Stimulated activated CD8-positive, alpha-beta memory T cell treated with anti-CD3 and anti-CD28 coated beads, Interleukin-2, amount 100 ng/mL, for 1 hour (primary cell): ENCODE measurements at places on chromosomes 3 and 15.

- DNase-seq: no peak
Observed at GRCh38 chr15:74627766-74628165, 12.1 kb downstream of the CLK3 start.

DNA sequence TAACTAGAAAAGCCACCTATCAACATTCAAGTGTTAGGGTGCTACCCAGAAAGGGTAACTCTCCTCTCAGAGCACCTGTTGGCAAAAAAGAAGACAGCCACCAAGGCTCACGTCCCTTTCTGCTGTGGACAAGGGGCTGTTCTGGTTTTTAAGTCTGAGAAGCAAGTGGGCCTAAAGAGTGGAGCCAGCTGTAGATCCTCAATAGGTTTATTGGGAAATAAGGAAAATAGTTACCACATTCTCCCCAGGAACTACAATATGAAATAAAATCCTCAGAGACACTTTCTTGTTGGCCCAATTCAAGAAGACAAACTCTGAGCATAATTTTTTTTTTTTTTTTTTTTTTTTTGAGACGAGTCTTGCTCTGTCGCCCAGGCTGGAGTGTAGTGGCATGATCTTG lies 35.8 kb downstream of the LRIG1 start:
- no peak for DNase-seq

- DNase-seq: no peak
Observed at GRCh38 chr3:132315851-132316250, 1.4 kb upstream of the ACP3 start.

DNA sequence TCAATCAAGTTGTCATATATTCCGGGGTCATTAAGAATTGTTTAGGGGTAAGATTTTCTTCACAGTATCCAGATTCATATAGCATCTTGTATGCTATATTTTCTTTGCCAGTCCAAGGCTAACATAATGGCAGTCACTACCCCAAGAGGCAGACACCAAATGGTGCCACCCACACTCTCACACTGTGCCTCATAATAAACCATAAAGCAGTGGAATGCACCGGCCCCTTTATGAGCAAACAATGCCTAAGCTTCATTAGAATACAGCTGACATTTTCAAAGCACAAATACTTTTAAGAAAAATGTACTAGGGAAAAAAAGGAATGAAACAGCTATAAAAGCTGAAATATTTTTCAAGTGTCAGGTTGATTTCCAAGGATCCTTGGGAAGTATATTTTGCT lies 121.6 kb downstream of the TFDP2 start:
- no peak for DNase-seq

DNA sequence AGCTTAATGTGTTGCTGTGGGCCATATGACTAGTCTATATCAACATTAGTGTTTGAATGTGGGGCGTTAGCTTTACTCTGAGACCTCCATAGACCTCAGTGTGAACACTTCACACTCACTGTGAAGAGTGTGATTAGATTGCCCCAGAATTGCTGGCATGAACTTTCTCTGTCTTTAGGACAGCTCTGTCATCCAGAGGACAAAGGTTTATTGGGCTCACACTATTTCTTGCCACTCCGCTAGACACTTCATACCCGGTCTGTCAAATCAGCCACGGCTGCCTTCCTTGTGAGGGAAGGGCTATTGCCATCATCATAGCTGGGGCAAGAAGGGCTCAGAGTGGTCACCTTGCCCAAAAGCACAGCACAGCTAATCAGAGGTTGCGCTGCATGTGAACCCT lies 316.8 kb upstream of the NR2E3 start:
- no peak for DNase-seq

GRCh38 chr3:195559723-195560409 lies 16.7 kb upstream of the PPP1R2 start:
- DNase-seq: no peak

GRCh38 chr3:77325702-77326101 lies 285.8 kb downstream of the ROBO2 start:
- DNase-seq: no peak

DNA sequence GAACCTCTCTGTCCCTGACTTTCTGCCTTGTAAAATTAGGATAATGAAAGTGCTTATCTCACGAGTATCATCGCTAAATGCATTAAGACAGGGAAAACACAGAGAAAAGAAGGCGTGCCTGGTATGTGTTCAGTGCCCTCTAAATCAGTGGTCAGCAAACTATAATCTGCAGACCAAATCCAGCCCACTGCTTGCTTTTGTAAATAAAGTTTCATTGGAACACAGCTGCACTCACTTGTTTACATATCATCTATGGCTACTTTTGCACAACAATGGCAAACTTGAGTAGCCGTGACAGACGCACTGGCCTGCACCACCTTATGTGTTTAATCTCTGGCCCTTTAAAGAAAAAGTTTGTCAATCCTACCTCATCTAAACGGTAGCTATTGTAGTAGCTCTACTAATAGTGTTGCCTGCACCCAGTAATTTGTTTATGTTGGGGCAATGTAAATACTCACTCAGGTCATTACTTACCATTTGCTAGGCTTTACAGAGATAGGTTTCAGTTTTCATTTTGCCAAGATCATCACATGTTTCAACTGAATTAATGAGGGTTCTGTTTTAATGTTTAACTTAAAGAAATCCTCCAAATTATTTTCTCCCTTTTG lies 229.4 kb downstream of the FEZF2 start:
- DNase-seq: no peak

GRCh38 chr3:37189109-37189508 lies 14.7 kb upstream of the LRRFIP2 start:
- no peak for DNase-seq

DNA sequence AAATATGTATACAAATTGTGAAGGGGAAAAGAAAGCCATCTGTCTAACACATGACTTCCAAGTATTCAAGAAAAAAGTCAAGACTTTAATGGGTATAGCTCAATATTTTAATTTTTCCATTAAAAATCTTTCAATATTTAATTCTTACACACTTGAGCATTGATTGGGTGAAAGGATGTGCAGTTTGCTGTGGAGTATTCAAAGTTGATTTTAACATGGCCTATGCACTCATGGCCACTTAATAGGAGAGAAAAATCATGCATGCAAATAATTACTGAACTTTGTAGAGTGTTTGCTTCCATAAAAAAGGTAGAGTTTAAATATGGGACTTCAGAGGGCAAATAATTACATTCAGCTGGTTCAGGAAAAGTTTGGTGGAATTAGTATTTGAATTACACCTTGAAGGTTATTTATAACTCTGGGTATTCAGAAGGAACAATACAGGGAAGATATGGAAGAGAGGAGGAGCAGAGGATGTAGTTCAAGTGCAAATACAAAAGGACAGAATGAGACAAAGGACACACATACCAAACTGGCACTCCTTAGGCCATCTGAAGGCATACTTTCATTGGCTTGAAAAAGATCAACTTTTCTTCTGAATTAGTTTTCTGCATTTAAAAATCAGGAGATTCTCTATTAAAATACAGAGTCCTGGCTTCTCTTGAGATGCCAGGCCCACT lies 90.1 kb downstream of the OTOL1 start:
- no peak for DNase-seq
